ENCODE measurements at places on chromosomes 1 and 21. TPM values are rescaled to one million over a fixed set of nuclear protein-coding genes. Genes with fewer than 3 reads are reported as not detected.

MX2 gene
- 13.0 TPM for total RNA-seq

MAN1C1 gene
- total RNA-seq = 6.2 TPM

MASP2 gene
- 0.43 TPM for total RNA-seq

DISC1 gene
- 3.9 TPM for total RNA-seq

CFAP74 gene
- not detected for total RNA-seq

OPRD1 gene
- not detected for total RNA-seq

UBE2U gene
- not detected for total RNA-seq

SLC6A17 gene
- total RNA-seq = not detected

DNA sequence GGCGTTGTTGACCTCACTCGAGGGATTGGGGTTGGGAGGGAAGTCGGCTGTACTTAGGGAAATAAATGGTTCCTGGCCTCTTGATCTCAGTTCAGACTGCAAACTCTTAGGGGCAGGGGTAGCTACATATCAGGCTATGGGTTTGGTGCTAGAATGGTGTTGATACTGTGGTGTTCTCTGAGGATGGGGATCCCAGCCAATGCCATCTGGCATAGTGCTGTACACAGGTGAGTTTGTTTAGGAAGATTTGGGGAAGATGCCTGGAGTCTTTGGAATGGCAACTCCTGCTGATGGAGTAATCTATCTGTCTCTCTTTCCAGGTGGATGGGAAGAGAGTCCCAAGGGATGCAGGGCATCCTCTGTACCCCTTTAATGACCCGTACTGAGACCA lies 14.3 kb upstream of the NASP start:
- ATAC-seq = peak; percentile 6

GRCh38 chr1:117527566-117528102 lies 78.2 kb upstream of the TENT5C start:
- peak; percentile 36 for ATAC-seq

- ATAC-seq = peak; percentile 54
Measured at GRCh38 chr21:41953831-41954653, at the start of gene C2CD2. TSS of gene C2CD2 (minus strand) at chr21:41954018. CDS start at chr21:41953648, 370 bp downstream.

GRCh38 chr21:25329227-25329825 lies 278.0 kb downstream of the MRPL39 start:
- ATAC-seq = no peak

GRCh38 chr1:78236716-78237115 lies 190.9 kb downstream of the GIPC2 start:
- ATAC-seq = no peak

GRCh38 chr21:26445440-26445839 lies 127.6 kb downstream of the CYYR1 start:
- ATAC-seq = no peak

- ATAC-seq = no peak
Measured at GRCh38 chr1:236044341-236044740, 20.5 kb downstream of the NID1 start.

DNA sequence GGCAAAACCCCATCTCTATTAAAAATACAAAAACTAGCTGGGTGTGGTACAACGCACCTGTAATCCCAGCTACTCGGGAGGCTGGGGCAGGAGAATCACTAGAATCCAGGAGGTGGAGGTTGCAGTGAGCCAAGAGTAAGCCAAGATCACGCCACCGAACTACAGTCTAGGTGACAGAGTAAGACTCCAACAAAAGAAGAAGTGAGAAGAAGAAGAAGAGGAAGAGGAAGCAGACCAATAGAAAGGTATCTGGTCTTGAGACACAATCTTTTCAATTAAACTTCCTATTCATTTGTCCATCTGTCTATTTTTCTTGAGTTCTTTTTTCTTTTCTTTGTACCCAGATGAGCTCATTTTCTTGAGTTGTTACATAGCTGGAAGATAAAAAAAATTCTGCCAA lies 55.7 kb upstream of the ACADM start:
- no peak for ATAC-seq

- ATAC-seq = peak; percentile 32
Measured at GRCh38 chr1:9009438-9010370, 16.5 kb downstream of the SLC2A7 start.

- ATAC-seq = no peak
Measured at GRCh38 chr21:43936247-43936967, 71.4 kb downstream of the AGPAT3 start.

GRCh38 chr1:51302746-51303145 lies 27.6 kb downstream of the TTC39A start:
- ATAC-seq = no peak

GRCh38 chr1:210251680-210252490 lies 19.3 kb downstream of the SERTAD4 start:
- peak; percentile 16 for ATAC-seq

- no peak for ATAC-seq
Measured at GRCh38 chr1:224493269-224493668, 58.7 kb upstream of the WDR26 start.

- peak; percentile 86 for ATAC-seq
Measured at GRCh38 chr1:16167331-16168143, 11.7 kb upstream of the EPHA2 start.

DNA sequence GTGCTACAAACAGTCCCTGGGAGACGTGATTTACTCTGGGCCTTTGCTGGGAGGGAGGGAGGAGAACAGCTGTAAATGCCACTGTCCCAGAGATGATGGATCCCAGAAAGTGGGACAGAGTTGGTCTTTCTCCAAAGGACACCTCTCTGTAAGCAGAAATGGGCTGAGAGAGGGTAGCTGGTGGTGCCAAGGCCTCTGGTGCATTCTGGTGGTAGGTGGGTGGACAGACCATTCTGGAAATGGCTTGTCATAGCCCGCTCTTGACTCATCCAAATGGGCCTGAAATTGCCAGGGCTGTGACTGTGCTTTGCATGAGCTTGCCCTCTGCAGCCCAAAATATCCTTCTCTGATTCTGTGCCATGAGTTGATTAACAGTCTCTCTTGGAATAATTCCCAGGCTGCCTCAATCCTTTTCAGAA lies 36.1 kb downstream of the CCDC185 start:
- ATAC-seq = no peak

DNA sequence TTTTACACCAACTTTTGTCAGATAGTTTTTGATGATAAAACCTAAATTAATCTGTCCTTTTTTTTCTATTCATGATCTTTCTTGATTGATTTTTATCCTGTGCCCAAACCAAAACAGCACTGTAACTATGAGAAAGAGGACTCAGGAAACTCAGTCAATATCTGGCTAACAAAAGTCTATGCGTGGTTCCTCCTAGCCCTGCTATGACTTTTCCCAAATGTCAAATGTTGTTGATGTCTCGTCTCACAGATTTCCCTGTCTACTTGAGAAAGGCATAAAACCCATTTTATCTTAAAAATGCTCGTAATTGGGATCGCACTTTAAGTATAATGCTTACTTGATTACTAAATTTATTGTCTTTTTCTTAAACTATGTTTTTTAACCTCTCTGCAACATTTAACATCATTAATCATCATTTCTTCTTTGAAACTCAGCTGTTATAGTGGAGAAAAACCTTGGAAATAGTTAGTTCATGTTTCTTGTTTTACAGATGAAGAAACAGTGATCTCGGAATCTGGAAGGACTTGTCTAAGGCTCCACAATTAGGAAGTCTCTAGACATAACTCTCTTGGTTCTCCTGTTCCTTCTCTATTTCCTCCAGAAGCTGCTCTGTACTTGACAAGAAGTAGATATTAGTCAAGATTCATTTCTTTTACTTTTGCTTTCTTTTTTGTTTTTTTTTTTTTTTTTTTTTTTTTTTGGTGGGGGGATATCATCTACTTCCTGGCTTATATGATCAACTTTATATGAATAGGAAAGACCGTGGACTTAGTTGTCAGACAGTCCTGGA lies 26.2 kb upstream of the PTPRC start:
- peak; percentile 46 for ATAC-seq

DNA sequence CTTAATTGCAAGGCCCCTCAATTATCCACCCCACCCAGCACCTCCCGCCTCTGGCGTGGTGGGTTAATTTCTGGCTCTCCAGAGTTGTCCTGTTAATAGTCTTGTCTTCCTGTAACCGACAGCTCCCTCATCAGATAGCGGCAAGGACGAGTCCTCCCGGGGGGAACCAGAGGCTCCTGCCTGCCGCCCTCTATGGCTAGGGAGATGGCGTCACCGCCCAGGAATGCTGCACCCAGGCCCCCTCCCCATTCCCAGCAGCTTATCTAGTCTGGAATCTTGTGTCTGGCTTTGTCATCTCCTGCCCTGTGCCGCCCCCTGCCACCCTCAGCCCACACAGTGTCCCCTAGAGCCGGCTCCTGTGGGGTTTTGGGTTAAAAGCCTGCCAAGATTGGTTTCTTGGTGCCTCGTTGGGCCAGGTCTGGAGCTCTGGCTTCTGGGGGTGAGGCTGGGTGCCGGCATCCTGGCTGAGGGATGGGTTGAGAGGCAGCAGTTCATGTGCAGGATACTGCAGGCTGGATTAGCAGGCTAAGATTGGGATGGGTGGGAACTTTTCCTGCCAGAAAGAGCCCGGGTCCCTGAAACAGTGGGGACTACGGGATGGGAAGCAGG lies 48.8 kb downstream of the EDN2 start:
- no peak for ATAC-seq

- no peak for ATAC-seq
Measured at GRCh38 chr1:40432644-40433390, 17.5 kb upstream of the ZFP69B start.

- ATAC-seq = no peak
Measured at GRCh38 chr1:231214918-231215680, 25.9 kb upstream of the GNPAT start.

DNA sequence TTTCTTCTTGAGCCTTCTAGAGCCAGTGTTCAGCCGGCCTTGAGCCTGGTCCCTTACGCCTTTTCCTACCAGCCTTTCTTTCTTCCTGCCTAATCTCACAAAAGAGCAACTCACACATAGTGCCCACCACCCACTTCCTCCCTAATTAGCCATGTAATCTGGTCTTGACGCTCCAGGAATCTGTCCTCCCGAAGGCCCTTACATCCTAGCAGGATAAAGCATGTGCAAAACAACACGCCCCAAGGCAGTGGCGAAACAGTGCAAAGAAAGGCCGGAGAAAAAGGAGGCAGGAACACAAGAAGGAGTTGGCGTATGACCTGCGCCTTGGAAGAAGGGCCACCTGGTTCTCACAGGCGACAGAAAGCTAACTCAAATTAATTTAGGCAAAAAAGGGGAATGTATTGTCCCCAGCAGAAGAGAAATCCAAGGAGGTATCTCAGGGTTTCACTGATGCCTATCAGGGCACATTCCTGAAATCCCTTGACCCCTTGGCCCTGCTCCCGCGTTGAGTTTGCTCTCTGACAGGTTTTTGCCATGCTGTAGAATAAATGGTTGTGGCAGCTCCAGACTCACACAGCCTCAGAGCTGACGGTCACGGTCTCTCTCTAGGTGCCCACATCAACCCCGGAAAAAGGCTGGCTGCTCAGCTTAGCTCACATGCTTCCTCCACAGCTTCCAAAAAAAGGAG lies 79.0 kb downstream of the ZNF281 start:
- no peak for ATAC-seq

DNA sequence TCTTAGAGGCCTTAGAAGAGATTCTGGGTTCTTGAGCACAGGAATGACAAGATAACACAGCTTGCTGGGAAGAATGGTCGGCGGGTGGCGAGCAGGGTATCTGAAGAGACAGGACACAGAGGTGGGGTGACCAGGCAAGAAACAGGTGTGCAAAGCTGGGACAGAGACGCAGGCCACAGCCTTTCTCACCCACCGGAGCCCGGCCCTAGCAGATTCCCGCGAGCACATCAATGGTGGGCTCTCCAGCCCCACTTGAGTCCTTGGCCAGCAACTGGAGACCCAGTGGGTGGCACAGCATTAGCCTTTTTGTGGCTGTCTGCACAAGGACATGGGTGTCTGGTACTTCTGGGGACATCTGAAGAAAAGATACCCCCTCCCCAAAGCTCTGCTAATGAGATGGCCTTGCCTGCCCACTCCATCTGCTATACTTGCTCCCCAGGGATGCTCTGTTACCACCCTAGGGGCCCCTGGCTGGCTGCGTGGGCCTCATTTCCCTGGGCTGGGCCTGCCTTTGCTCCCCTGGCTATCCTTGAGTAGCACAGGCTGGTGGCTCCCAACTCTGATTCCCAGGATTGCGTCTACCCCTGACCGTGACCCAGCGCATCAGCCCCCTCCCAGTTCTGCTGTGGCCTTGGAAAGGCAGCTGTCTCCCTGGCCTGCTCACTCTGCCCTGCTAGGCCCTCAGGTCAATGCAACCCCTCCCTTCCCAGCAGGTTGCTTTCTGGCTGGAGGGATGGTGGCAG lies 127.2 kb upstream of the ADAR start:
- ATAC-seq = no peak

GRCh38 chr1:111488669-111489068 lies 14.8 kb downstream of the ADORA3 start:
- ATAC-seq = no peak

GRCh38 chr1:85575363-85575995 lies 5.1 kb upstream of the CCN1 start:
- no peak for ATAC-seq
